ENCODE measurements at places on chromosomes 7 and 10.

GRCh38 chr7:77202481-77202976 is 2.9 kb upstream of the FGL2 start:
- DNase-seq, result no peak

DNA sequence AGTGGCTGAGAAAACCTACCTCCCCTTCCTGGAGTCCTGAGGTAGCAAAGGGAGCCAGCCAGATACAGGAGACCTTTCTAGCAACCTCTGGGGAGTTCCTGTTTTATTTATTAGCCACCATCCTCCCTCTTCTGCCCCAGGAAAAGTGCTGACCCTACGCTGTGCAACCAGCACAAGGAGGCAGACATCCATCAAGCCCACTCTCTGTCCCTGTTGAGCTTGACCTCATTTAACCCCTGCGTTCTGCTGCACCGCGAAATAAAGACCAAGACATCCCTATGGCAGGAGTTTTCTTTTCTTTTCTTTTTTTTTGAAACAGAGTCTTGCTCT is 25.3 kb upstream of the ANKRD2 start:
- no peak for DNase-seq

GRCh38 chr7:93476491-93477344 is 97.8 kb downstream of the CALCR start:
- DNase-seq, result no peak

- DNase-seq, result no peak
Observed at GRCh38 chr7:28269700-28270361, 89.2 kb upstream of the JAZF1 start.

DNA sequence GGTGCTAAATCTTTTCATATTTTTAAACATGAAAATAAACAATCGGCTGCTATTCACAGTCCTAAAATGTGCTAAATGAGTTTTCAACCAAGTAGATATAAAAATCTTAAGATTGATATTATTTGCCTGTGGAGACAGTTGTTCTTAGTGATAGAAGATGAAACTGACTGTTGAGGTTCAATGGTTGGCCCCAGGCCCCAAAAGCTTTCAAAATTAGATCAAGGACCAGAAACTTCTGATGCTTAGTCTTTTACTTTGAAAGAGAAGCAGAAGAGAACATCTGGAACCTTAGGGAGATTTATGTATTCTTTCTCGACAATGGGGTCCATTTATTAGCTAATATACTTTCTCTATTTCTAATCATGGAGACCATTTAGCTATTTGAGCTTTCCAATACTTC is 155.8 kb downstream of the REEP3 start:
- DNase-seq, result no peak

Data from NCI-H774 (cell line).